Activated T-cell treated with anti-CD3 and anti-CD28 coated beads for 1 hour (primary cell): ENCODE measurements at places on chromosomes 1 and 21.

DNA sequence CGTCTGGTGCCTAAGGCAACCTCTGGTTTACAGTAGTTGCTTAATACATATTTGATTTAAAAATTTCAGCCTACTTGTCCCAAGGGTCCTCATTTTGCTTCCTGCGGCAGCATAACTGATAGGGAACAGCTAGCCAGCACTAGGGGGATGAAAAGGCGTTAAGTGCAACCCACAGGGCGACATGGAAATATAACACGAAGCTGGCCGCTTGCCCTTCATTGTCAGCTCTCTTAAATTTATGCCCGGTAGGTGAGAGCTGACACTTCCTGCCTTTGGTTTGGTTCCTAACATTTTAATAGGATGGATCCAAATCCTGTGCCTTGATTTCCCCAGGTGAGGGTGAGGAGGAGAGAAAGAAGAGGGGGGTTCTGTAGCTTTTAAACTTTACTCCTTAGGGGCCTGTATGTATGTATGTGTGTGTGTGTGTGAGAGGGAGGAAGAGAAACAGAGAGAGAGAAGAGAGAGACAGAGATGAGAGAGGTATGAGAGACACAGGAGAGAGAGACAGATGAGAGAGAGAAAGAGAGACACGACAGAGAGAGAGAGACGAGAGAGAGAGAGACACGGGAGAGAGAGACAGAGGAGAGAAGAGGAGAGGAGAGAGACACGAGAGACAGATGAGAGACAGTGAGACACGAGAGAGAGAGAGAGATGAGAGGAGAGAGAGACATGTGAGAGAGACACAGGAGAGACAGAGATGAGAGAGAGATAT lies 938 bp upstream of the ACTN2 start:
- no peak for DNase-seq

- DNase-seq, result no peak
Observed at GRCh38 chr1:14565090-14565489, 33.4 kb upstream of the KAZN start.

DNA sequence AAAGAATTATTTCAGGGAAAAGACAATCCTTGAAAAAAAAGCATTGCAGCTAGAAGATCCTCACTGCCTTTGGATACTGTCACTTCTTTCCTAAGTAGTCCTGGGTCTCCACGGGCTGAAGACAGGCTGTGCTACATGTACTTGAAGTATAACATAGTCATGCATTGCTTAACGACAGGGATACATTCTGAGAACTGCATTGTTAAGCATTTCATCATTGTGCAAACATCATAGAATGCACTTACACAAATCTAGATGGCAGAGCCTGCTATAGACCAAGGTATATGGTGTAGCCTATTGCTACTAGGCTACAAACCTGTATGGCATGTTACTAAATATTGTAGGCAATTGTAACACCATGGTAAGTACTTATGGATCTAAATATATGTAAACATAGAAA lies 54.0 kb downstream of the KIAA0040 start:
- DNase-seq, result no peak

GRCh38 chr1:100928128-100928527 lies 32.2 kb downstream of the SLC30A7 start:
- DNase-seq, result no peak

- no peak for DNase-seq
Observed at GRCh38 chr1:202624781-202625108, 85.5 kb downstream of the SYT2 start.

- no peak for DNase-seq
Observed at GRCh38 chr21:25313829-25314228, 293.5 kb downstream of the MRPL39 start.

DNA sequence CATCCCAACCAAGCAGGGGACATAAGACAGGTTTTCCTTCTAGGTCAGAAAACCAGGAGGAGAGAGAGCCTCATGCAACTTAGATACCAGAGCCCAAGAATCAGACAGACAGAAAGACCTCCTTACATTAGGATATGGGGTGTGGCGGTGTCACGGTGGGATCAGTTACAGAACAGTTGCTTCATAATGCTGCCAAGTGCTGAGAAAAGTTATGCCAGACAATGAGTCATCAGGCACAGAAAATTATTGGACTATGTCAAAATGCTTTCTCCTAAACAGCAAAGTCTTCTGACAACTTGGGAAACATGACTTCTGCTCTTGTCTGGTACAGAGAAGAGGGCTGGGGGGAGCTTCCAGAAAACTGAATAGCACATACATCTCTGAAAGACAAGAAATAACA lies 1120.2 kb upstream of the TMPRSS15 start:
- no peak for DNase-seq

GRCh38 chr1:247294282-247294681 lies 37.4 kb downstream of the ZNF496 start:
- no peak for DNase-seq

- no peak for DNase-seq
Observed at GRCh38 chr1:150387200-150387599, 23.3 kb downstream of the RPRD2 start.

- no peak for DNase-seq
Observed at GRCh38 chr1:23752909-23753308, 9.6 kb downstream of the ELOA start.

GRCh38 chr21:17921579-17922530 lies 102.7 kb upstream of the C21orf91 start:
- DNase-seq, result no peak

GRCh38 chr1:209920844-209921243 lies 17.2 kb upstream of the SYT14 start:
- no peak for DNase-seq

GRCh38 chr1:161098210-161099068 lies at the start of gene KLHDC9:
Gene KLHDC9 (plus strand): TSS chr1:161098361. CDS start chr1:161098536, 175 bp downstream.
- DNase-seq, result peak; percentile 39

DNA sequence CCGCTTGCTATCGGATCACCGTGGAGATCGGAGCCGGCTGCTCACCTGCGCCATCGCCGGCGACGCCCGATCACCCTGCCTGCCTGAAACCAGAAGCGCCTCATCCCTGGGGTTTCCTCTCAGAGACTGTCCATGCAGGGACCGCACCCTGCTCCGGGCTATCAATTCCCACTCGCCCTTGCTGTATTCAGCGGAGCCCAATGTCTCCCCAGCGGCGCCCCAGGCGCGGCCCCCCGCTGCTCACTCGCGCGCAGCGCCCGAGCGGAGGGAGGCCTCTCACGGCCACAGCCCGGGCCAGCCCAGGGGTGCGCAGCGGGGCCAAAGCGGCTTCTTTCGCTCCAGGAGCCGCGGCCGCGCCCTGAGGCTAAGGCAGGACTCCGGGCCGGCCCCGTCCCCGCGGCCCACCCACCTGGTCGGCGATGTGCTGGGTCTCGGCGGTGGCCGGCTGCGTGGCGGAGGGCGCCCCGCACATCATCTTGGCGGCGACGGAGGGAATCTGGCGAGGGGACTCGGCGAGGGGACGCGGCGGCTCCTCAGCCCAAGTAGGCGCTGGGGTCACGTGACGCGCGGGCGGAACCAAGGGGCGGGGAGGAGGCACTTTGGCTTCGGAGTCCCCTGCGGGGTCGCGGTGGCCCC lies at the start of gene CSTB:
TSS of gene CSTB (minus strand) at position 514 of the 636 bp plus-strand sequence. CDS start at position 475, 39 bp downstream.
- DNase-seq, result peak; percentile 78

GRCh38 chr1:52402860-52403240 lies 1.4 kb downstream of the ORC1 start:
- no peak for DNase-seq

DNA sequence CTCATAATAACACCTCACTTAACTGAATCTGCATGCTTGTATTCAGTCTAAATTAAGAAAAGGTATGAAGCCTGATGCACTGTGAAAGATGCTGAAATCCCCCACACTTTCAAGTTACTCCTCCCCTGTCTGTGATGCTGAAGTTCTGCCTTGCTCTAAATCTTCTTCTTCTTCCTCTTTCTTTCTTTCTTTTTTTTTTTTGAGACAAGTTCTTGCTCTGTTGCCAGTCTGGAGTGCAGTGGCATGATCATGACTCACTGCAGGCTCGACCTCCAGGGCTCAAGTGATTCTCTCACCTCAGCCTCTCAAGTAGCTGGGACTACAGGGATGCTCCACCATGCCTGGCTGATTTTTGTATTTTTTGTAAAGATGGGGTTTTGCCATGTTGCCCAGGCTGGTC lies 231.0 kb upstream of the B3GALT2 start:
- DNase-seq, result no peak

DNA sequence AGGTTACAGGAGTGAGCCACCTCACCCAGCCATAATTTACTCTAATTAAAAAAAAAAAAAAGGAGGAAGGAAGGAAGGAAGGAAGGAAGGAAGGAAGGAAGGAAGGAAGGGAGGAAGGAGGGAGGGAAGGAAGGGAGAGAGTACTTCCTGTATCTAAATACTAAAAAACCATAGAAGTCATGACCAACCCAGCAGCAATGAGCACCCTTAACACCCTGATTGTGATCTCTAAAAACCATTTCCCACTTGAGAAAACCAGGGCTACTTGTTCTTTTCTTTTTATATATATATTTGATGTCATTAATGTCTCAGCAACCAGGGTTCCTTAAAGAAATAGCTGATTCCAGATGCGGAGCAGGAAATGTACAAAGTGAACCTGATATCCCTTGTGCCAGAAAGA lies 31.2 kb downstream of the ARID4B start:
- no peak for DNase-seq

GRCh38 chr1:240719953-240720700 lies 108.2 kb upstream of the GREM2 start:
- no peak for DNase-seq

GRCh38 chr1:201213926-201214325 lies 23.3 kb downstream of the IGFN1 start:
- no peak for DNase-seq

DNA sequence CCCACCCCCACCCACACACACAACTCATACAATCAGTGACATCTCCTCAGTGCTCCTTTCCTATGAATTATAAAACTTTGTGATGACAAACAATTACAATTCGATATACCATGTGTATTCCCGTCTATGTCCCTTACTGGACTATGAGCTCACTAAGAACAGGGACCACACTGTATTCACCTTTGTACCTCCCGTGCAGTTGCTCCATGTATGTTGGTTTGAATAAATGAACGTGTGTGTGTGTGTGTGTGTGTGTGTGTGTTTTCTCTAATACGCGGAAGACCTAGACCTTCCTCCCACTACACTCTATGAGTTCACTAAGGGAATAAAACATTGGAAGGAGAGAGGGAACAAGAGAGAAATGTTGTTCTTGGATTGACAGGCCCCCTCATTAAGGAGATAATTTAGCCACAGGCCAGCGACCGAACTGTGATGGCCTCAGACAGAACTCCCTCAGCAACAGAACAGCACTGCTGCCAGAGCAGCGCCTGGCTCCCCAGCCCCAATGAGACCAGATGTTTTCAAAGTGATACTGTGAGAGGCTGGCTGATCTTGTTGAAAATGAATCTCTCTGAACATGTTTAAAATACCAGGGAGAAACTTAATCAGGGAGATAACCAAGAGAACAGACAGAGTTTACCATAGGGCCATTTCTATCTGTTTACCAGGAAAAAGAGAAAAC lies 21.7 kb downstream of the BCAR3 start:
- DNase-seq, result no peak

DNA sequence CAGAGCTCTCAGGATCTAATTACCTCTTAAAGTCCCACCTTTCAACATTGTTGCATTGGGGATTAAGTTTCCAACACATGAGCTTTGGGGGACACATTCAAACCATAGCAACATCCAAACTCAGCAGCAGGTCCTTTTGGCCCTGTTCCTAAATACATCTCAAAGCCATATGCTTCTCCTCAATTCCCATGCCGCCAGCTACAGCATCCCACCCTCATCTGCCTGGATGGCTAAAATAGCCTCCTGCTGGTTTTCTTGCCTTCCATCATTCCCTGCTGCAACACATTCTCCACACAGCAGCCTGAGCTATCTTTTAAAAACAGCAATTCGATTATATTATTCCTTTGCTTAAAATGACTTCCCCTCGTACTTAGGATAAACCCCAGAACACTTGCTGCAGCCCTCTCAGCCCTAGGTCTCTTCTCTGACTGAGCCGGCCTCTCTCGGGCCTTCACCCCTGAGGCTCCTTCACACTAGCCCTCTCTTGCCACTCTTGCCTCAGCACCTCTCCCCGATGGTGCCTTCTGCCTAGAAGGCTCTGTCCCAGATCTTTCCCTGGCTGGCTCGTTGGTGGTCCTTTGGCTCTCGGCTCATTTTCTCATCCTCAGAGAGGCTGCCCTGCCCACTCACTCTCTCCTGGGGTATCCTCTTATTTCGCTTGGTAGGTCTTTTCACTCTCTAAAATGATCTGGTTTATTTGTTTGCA lies 16.5 kb downstream of the MYBPH start:
- no peak for DNase-seq

GRCh38 chr1:114118351-114118990 lies 35.2 kb downstream of the SYT6 start:
- no peak for DNase-seq

- no peak for DNase-seq
Observed at GRCh38 chr1:32701421-32701911, 1.1 kb downstream of the SYNC start.

- DNase-seq, result no peak
Observed at GRCh38 chr1:25145775-25146393, 86.4 kb downstream of the SYF2 start.

GRCh38 chr1:145828367-145829026 lies 4.5 kb downstream of the POLR3C start:
- DNase-seq, result no peak

GRCh38 chr21:37276377-37276776 lies 9.2 kb upstream of the VPS26C start:
- DNase-seq, result no peak

DNA sequence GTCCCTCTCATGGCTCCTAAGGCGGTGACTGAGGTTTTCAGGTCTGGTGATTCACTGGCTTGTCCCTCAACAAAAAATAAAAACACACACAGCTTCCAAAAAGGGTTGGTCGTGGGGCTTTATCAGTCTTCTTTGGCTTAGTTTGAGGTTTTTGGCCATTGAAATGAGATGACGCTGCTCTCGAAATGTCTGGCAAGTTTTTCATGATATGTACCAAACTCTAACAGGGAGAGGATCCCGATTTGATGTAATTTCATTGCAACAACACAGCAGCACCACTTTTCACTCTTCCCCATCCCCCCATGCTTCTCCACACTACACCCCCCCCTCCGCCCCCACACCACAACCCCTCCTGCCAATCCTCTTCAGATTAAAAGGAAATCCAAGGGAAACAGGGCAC lies 187.1 kb upstream of the NFIA start:
- no peak for DNase-seq

DNA sequence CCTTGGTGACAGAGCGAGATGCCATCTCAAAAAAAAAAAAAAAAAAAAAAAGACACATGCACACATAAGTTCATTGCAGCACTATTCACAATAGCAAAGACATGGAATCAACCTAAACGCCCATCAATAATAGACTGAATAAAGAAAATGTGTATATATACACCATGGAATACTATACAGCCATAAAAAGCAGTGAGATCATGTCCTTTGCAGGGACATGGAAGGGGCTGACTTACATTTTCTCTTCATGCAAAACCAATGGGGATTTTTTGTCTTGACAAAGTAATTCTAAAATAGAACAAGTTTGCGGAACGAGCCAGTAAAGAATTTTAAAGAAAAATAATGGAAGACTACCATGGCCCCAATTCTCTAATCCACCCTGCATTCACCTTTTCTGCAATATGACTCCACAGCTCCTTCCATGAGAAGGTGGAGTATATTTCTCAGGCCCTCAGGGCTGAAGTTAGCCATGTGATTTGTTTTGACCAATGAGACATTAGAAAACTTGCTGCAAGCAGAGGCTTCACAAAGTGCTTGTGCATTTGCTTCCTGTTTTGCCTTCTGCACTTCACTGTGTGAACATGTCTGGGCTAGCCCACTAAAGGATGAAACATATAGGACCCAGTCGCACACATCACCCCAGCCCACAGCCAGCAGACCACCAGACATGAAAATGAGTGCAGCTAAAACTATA lies 78.8 kb upstream of the NR5A2 start:
- no peak for DNase-seq
